ENCODE measurements at places on chromosomes 16 and 17.

DNA sequence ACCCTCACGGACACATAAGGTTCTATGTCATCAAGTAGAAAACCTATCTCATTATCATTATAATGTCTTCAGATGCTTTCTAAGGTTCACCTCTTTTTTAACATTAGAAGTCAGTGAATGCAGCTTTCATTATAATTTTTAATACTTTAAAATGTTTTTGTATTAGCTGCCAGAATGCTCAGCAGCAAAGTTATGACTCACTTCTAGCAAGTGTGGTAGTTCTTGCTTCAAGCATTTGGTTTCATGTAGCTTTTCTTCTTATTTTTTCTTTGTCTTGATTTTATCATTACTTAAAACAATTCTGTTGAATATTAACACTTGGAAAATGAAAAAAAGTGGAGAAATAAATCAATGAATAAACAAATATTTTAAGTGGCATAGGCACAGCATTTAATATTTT is 23.4 kb downstream of the LPCAT2 start:
- no peak overlapping the region for H3K27ac ChIP-seq
- no peaks in the 10 kb centered on the region for H3K4me1 ChIP-seq
- DNase-seq: no peak
- no peak overlapping the region for H3K4me3 ChIP-seq

DNA sequence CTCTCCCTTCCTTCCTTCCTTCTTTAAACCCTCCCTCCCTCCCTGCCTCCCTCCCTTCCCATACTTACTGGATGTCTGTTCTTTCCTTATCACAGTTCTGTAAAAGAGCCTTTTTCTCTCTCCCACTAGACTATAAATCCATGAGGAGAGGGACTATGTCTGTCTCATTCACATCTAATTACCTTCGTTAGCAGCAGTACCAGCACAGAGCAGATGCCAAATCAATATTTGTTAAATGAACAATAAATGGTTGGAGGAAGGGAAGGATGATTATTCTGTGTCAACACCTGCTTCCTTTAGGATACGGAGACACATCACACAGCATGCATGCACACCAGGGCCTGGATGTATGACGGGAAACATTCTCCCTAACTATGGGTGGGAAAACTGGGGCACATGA is 94.2 kb downstream of the DNAH3 start:
- DNase-seq: no peak
- H3K4me1 ChIP-seq: no peaks in the 10 kb centered on the region
- H3K27me3 ChIP-seq: peaks cover 26% of the 10 kb centered on the region
- H3K4me3 ChIP-seq: no peak overlapping the region
- no peaks in the 10 kb centered on the region for H3K36me3 ChIP-seq
- no peak overlapping the region for H3K27ac ChIP-seq

- peaks cover 2% of the 10 kb centered on the region for H3K36me3 ChIP-seq
- peaks cover 79% of the 10 kb centered on the region for H3K4me1 ChIP-seq
- peak overlapping the region; percentile 87 for H3K27ac ChIP-seq
- peak overlapping the region; percentile 70 for H3K4me3 ChIP-seq
- H3K27me3 ChIP-seq: no peaks in the 10 kb centered on the region
These were observed 28.0 kb downstream of the PRKCB start for GRCh38 chr16:23863511-23864422.

GRCh38 chr16:72552654-72553053 is 380.7 kb upstream of the PMFBP1 start:
- no peak for DNase-seq
- no peak overlapping the region for H3K27ac ChIP-seq
- peaks cover 2% of the 10 kb centered on the region for H3K36me3 ChIP-seq
- H3K4me1 ChIP-seq: no peaks in the 10 kb centered on the region
- no peaks in the 10 kb centered on the region for H3K27me3 ChIP-seq

GRCh38 chr16:27960619-27961295 is 102.8 kb downstream of the GSG1L start:
- DNase-seq: no peak
- H3K27me3 ChIP-seq: peaks cover 15% of the 10 kb centered on the region
- H3K36me3 ChIP-seq: no peaks in the 10 kb centered on the region
- H3K4me3 ChIP-seq: no peak overlapping the region
- no peak overlapping the region for H3K27ac ChIP-seq
- no peaks in the 10 kb centered on the region for H3K4me1 ChIP-seq

DNA sequence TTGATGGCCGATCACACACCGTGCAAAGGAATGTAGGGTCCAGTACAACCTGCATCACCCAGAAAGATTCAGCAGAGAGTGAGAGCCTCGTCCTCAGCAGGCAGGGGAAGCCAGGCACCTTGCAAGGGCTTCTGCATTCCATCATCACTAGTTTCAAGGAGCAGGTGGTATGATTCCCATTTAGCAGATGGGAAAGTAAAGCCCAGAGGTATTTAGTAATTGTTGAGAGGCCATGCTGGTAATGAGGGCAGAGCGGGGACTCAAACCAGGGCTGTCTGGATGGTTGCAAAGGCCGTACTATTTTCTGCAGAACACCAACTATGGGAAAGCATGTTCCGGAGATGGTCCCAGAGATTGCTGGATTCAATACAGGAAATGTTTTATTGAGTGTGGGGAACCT is 65.8 kb upstream of the MRTFB start:
- peaks cover 7% of the 10 kb centered on the region for H3K27me3 ChIP-seq
- H3K36me3 ChIP-seq: no peaks in the 10 kb centered on the region
- H3K4me1 ChIP-seq: peaks cover 18% of the 10 kb centered on the region

GRCh38 chr16:66425651-66426050 is 1.4 kb upstream of the BEAN1 start:
- no peaks in the 10 kb centered on the region for H3K4me1 ChIP-seq
- no peak for DNase-seq
- no peak overlapping the region for H3K27ac ChIP-seq
- no peak overlapping the region for H3K4me3 ChIP-seq
- peaks cover 42% of the 10 kb centered on the region for H3K27me3 ChIP-seq

DNA sequence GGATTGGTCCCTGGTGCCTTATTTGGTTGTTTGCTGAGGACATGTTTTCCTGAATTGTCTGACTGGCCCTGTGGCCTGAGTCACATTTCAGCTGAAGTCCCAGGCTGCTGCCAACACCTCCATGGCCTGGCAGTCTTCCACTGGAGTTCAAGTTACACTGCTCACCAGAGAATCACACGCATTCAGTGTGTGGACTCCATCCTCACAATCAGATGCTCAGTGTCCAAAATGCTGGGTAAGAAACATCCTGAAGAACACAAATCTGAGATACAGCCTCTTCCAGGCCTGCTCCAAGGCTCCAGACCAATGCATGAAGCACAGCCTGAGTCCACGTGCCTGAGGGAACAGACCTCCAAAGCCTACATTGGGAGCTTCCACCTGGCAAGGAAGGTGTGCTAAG is 19.2 kb downstream of the CD300LB start:
- H3K27me3 ChIP-seq: peaks cover 14% of the 10 kb centered on the region
- no peak for DNase-seq
- H3K36me3 ChIP-seq: peaks cover 12% of the 10 kb centered on the region
- peak overlapping the region; percentile 90 for H3K27ac ChIP-seq

GRCh38 chr16:70483426-70483825 is 29.0 kb downstream of the FCSK start:
- DNase-seq: no peak
- H3K27me3 ChIP-seq: no peaks in the 10 kb centered on the region
- peaks cover 5% of the 10 kb centered on the region for H3K36me3 ChIP-seq

DNA sequence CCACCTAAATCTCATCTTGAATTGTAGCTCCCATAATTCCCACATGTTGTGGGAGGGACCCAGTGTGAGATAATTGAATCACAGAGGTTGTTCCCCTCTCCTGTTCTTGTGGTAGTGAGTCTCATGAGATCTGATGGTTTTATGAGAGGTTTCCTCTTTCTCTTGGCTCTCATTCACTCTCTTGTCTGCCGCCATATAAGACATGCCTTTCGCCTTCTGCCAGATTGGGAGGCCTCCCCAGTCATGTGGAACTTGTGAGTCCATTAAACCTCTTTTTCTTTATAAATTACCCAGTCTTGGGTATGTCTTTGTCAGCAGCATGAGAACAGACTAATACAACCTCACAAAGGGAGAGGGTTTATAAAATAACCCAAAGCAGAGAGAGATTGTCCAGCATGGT is 367.4 kb downstream of the SNX29 start:
- no peak overlapping the region for H3K27ac ChIP-seq
- H3K36me3 ChIP-seq: no peaks in the 10 kb centered on the region
- H3K4me1 ChIP-seq: peaks cover 4% of the 10 kb centered on the region
- no peak overlapping the region for H3K4me3 ChIP-seq

GRCh38 chr17:66964930-66965800 is 658 bp downstream of the CACNG4 start:
- H3K4me3 ChIP-seq: peak overlapping the region; percentile 54
- peaks cover 5% of the 10 kb centered on the region for H3K4me1 ChIP-seq
- no peaks in the 10 kb centered on the region for H3K36me3 ChIP-seq
- peaks cover 60% of the 10 kb centered on the region for H3K27me3 ChIP-seq

DNA sequence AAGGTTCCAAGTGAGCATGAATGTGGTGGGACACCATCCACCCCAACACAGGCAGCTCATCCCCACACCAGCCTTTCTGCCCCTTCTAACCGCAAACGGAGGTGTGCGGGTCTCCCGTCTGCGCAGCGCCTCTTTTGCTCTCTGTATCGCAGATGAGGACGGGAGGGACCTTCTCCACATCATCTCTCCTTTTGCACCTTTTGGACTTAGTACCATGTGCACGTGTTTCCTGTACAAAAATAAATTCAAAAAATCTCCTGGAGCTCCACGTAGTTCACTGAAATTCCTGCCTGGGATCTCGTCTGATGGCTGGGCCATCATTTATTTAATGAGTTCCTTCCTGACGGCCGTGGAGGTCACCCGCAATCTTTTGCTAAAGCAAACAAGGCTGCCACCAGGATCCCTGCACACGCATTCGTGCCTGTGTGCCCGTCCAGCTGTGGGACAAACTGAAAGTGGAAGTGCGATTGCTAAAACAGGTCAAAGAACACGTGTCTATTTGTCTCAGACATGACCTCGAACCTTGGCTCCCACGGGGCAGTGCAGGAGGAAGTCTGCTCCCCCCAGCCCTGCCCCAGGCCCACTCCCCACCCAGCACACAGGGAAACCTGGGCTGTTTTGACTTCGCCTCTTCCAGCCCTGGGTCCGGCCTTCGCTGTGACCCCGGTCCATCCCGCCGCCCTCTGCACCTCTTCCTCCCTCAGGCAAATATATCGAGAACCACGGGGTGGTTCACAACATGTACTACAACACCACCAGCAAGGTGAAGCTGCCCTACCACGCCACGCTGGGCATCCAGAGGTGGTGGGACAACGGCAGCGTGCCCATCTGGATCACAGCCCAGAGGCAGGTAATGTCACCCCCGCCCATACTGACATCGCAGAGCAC is 2.3 kb downstream of the ENPP7 start:
- no peaks in the 10 kb centered on the region for H3K36me3 ChIP-seq
- no peak overlapping the region for H3K4me3 ChIP-seq
- H3K4me1 ChIP-seq: peaks cover 4% of the 10 kb centered on the region
- H3K27me3 ChIP-seq: peaks cover 5% of the 10 kb centered on the region

DNA sequence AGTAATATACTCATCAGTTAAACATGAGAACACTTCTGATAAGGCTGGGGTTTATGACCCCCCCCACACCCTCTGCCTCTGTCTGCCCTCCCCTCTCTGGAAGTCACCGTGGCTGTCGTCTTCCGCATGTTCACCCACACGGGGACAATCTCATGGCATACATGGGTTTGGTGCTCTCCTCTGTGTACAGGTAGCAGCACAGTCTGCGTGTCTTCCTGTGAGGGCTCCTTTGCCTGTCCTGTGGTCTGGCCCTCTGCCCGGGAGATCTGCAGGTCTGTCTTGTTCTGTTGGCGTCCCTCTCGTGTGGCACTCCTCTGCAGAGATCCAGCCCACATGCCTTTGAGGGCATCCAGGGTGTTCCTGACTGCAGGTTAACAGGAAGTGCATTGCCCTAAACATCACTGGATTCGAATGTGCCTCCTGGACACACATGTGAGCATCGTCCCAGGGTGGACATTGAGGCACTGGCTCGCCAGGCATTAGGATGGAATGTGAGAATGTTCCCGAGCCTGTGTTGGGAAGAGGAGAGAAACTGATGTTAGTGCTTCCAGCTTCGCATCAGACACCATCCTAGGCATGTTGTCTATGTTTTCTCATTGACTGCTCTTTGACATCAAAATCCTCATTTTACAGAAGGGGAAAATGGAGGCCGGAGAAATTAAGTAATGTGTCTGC is 54.5 kb downstream of the NKD1 start:
- H3K36me3 ChIP-seq: no peaks in the 10 kb centered on the region
- H3K27me3 ChIP-seq: no peaks in the 10 kb centered on the region
- peak; percentile 43 for DNase-seq
- peak overlapping the region; percentile 35 for H3K4me3 ChIP-seq
- H3K27ac ChIP-seq: peak overlapping the region; percentile 69
- peaks cover 44% of the 10 kb centered on the region for H3K4me1 ChIP-seq

GRCh38 chr16:83717814-83718213 is 90.0 kb upstream of the HSBP1 start:
- H3K27ac ChIP-seq: no peak overlapping the region
- H3K36me3 ChIP-seq: no peaks in the 10 kb centered on the region
- H3K4me3 ChIP-seq: no peak overlapping the region

DNA sequence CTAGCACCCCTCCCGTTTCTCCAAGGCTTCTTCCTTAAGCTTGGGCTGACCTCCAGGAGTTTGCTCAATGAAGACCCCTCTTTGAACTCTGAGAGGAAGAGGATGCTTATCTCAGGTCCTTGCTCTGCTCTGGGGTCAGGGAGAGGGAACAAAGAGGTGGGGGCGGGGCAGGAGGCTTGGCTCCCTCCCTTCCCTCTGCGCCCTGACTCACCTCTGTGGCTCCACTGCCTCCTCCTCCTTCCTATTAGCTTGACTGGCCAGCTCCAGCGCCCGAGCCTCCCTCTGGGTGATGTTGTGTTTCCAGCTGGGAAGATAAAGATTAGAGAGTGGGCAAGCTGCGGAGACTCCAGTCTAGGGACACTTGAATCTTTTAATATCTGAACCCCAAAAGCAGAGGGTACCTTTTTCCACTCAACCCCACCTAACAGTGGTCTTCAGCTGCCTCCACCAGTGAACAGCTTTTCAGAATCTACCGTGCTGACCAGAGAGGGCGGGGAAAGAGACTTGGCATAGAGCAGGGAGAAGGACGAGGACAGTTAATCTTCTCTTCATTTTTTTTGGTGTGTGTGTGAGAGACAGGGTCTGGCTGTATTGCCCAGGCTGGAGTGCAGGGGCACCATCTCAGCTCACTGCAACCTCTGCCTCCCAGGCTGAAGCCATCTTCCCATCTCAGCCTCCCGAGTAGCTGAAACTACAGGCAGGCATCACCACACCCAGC is 6.7 kb downstream of the GIP start:
- no peak overlapping the region for H3K4me3 ChIP-seq
- H3K4me1 ChIP-seq: no peaks in the 10 kb centered on the region
- no peaks in the 10 kb centered on the region for H3K36me3 ChIP-seq
- no peak overlapping the region for H3K27ac ChIP-seq
- peaks cover 33% of the 10 kb centered on the region for H3K27me3 ChIP-seq
- no peak for DNase-seq
